ENCODE measurements at places on chromosomes 1 and 21. TPM values are rescaled to one million over a fixed set of nuclear protein-coding genes. Genes with fewer than 3 reads are reported as not detected.

Gene ACKR1
- 0.74 TPM for total RNA-seq

Gene FCRLB
- total RNA-seq = 0.19 TPM

GRCh38 chr1:109669246-109669948 lies 1.5 kb downstream of the GSTM2 start:
- DNase-seq = no peak
- H3K36me3 ChIP-seq = no peaks in the 10 kb centered on the region
- H3K4me3 ChIP-seq = no peak overlapping the region
- H3K27ac ChIP-seq = no peak overlapping the region
- H3K27me3 ChIP-seq = no peaks in the 10 kb centered on the region

GRCh38 chr1:223177681-223178080 lies 34.6 kb upstream of the TLR5 start:
- no peak for DNase-seq
- no peaks in the 10 kb centered on the region for H3K27me3 ChIP-seq
- peaks cover 16% of the 10 kb centered on the region for H3K4me1 ChIP-seq
- H3K4me3 ChIP-seq = no peak overlapping the region
